ENCODE measurements at places on chromosomes 3 and 15. TPM values are rescaled to one million over a fixed set of nuclear protein-coding genes. Genes with fewer than 3 reads are reported as not detected.

LRRIQ4 gene
- 0.11 TPM for total RNA-seq

TPRA1 gene
- 34.2 TPM for total RNA-seq

OR5K2 gene
- not detected for total RNA-seq

TFRC gene
- 315 TPM for total RNA-seq

SLC28A2 gene
- not detected for total RNA-seq

ITGA11 gene
- 2.8 TPM for total RNA-seq
